ENCODE measurements at places on chromosomes 11 and 22.

DNA sequence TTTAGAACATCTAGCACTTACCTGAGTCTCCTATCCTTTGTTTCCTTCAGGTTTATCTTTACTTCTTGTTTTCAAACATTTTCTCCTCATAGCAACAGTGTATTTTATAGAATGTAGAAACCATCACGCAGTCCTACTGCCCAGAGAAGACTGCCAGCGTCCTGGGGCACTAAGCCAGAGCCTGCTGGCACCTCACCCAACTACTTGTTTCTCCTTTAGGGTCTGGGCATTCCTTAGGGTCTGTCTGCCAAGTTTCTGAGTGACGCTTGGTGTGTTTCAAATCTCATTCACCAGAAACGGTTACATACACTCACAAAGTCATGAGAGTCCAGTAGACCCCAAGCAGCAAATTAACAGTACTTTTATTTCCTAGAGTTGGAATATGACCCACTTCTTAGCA is 49.6 kb upstream of the SLC25A1 start:
- no peak for DNase-seq

GRCh38 chr22:50531962-50532674 is 2.3 kb upstream of the TYMP start:
- DNase-seq, result no peak

DNA sequence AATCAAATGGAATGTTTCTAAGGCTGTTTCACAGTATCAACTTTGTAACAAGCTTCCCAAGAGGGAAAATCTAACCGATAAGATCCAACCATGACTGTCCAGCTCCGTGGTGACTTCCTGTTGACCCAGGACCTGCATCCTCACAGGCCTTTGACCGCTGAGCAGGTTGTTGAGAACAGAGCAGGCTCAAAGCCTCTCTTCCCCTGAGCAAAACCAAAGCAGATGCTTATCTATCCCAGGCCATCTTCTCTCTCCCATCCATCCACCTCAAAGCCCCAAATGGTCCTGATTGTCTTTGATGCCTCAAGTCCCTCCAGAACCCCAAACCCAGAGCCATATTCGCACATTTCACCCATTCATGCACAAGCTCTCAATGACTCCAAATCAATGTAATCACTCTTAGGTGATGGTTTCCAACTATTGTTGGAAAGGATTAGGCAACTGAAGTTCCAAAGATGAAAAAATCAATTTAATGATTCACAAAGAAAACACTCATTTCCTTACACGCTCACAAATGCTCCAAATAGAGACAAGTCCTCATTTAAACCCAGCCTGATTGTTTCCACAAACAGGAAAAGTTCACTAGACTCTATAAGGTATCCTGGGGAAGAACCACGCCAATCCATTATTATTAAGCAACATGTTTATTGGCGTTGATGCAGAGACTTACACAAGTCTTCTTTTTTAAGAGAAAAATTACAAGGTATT is 48.7 kb downstream of the C11orf58 start:
- DNase-seq, result no peak

DNA sequence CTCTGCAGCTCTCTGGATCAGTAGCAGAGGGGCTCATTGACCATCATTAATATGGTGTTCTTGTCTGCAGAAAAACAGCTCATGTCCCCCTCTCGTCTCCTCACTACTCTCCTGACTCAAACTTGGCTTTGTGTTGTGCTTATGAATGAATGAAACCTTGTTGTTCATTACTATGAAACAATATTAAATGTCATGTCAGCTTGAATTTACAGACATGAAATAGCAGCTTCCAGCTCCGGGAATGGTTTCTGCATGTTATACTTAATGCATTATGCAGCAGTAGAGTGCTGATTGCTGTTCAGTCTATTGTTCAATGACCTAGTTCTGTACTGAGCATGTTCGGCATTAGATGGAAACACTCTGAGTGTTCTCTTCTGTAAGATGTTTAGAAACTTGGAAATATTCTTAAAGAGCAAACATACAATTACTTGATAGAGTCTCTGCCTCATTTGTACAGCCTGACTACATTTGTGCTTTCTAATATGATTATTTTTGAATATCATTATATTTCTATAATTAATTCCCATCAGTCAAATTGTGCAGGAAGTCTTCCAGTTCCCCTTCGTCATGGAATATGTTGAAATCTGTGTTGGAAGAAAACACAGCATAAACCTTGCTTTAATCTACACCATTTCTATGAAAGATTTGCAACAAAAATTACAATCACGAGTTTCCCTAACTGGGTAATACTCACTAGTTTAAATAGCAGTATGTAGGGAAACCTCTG is 340.4 kb downstream of the SOX6 start:
- DNase-seq, result no peak

GRCh38 chr11:33934450-33934849 is 42.6 kb upstream of the LMO2 start:
- DNase-seq, result no peak

Data from BE2C (cell line).